ENCODE measurements at places on chromosomes 13 and 19.
A peak's percentile ranks its signal among the peaks of the same experiment; 100 is the strongest.

- DNase-seq, result peak; percentile 54
Measured at GRCh38 chr19:5805462-5806132, 730 bp downstream of the NRTN start.

GRCh38 chr13:19862481-19863313 lies 752 bp downstream of the ZMYM5 start:
- DNase-seq, result peak; percentile 34

DNA sequence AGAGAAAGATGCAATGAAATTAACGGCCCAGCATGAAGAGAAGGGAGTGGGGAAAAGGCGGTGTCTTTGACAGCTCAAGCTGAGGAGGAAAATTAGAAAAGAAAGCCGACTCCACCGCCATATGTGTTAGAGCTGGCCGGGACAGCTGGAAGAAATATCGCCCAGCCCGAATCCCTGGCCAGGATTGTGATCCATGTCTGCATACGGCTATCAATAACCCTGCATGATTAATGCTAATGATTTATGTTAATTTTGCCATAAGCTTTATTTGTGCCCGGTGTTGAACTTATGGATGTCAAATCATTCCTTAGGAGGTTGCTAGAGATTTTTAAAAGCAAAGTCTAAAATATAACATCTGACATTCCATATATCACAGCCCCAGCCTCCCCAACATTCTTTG lies 263.4 kb upstream of the ZNF507 start:
- no peak for DNase-seq

GRCh38 chr19:17242431-17243208 lies 3.1 kb downstream of the NR2F6 start:
- DNase-seq, result no peak

DNA sequence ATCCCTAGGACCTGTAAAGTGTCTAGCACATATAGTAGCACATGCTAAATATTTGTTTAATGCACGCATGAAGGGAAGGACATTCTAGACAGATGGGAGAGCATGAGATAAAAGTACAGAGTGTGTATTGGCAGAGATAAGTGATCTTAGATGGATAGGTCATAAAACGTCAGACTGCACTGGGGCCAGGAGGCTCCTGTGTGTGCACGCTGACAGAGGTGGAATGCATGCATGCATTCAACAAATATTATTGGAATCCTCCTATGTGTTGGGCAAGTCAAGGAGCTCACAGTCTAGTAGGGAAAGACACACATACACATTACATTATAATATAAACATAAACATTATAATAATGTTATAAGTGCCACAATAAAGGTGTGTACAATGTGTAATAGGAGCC lies 73.3 kb downstream of the FGF9 start:
- no peak for DNase-seq

DNA sequence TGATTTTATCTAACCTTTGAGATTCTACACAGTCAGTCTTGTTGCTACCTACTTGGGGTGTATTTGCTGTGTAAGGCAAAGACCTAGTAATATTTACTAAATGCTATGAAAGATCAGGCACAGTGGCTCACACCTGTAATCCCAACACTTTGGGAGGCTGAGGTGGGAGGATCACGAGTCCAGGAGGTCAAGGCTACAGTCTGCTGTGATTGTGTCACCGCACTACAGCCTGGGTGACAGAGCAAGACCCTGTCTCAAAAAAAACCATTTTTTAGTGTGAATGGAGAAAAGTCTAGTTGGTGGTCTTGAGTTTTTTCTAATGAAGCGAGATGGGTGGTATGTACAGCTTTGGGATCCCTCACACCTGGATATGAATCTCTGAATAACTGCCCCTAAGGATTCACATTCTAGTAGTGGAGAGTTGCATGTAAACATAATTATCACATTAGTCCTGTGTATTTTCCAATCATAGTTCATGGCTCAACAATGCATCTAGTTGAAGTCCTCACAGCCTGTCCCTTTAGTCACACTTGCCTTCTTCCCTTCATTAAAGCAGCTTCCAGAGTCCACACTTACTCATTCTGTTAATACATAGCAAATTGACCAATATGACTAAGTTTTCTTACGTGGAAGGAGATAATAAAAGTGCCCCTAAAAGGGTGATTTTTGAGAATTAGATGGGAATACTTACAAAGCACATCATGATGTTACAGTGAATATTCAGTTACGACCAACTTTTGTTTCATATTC lies 7.5 kb downstream of the RPL21 start:
- no peak for DNase-seq

DNA sequence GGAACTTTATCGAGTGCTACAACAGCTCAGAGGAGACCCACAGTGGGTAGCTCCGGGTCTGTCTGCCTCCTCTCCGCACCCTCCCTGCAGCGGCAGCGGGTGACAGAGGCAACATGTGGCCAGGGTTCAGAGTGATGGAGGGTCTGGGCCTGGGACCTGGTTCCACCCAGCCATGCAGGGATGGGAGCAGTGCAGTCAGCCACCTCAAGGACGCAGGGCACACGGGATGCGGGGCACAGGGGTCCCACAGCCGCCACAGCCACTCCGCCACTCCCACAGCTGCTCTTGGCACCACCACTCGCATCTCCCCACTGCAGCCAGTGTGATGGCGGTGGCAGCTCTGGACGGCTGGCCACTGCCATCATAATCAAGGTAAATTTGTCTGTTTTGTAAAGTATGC lies 892.9 kb downstream of the OLFM4 start:
- DNase-seq, result no peak

DNA sequence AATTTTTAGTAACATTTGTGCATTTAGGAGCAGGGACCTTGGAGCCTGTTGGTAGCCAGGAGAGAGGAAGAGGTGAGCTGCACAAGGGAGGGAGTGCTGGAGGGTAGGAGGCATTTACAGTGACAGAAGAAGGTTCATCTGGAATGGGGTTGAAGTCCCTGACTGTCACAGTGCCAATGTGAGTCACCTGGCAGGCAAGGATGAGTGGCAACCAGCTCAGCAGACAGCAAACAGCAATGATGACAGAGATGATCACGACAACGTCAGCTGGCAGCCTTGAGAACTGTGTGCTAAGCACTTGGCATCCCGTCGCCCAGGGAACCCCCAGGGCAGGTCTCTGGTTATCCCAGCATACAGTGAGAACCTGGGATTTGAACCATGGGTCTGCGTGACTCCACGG lies 2.6 kb downstream of the OR10H5 start:
- DNase-seq, result no peak

- peak; percentile 73 for DNase-seq
Measured at GRCh38 chr19:16342002-16342715, 17.5 kb downstream of the KLF2 start.

GRCh38 chr19:677201-677600 lies 1.0 kb downstream of the FSTL3 start:
- no peak for DNase-seq

DNA sequence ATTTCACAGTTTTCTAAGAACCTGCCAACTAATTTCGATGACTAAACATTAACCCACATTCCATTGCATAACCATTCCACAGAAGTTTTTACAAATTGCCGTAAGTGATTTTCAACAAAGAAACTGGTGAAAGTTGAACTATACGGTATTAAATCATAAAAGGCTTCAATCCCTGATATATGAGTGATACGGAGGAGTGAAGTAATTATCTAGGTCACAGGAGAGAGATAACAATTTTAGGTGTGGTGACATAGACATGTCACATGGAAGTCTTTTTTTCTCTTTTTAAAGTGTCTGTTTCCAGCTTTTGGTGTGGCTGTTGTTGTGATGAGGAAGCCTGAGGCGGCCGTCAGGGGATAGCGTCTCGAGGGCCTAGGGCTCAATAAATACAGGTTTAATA lies 29.4 kb downstream of the TBC1D4 start:
- no peak for DNase-seq

DNA sequence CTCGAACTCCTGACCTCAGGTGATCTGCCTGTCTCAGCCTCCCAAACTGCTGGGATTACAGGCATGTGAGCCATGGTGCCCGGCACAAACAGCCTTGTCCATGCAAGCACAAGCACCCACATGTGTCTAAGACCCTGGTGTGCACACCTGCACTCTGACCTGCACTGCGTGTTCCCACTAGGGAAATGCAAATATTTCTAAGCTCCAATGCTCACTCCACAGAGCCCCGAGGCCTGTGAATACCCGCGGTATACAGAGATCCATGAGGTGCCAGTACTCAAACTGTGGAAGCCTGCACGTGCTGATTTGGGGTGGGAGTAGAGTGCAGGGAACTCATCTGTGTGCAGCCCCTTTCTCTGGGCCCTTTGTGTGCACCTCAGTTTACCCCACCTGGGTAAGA lies 14.7 kb downstream of the GADD45B start:
- DNase-seq, result no peak

GRCh38 chr13:40776232-40776631 lies 5.2 kb upstream of the MRPS31 start:
- no peak for DNase-seq

DNA sequence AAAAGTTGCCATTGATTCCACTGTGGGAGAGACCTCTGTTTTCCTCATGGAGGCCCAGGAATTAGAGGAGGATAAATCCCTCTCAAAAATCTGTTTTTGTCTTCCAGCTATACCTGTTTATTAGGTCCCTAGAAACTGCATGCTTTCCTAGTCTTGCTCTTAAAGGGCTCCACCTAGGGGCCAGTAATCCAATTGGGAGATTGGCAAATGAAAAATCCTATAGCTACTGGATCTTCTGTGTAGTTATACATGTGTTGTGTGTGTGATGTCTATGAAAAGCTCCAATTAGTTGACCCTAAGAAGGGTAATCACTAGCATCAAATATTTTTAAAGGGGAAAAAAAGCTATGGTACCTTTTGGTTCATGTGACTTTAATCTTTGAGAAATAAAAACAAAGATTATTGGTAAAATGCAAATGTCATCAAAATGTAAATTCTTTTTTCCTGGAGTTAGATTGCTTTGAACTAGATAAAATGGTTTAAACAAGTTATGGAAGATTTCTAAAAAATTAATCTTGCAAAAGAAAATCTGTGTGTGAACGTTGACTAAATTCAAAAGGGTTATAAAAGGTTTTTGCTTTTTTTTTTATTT lies 63.4 kb upstream of the C1QTNF9B start:
- no peak for DNase-seq

DNA sequence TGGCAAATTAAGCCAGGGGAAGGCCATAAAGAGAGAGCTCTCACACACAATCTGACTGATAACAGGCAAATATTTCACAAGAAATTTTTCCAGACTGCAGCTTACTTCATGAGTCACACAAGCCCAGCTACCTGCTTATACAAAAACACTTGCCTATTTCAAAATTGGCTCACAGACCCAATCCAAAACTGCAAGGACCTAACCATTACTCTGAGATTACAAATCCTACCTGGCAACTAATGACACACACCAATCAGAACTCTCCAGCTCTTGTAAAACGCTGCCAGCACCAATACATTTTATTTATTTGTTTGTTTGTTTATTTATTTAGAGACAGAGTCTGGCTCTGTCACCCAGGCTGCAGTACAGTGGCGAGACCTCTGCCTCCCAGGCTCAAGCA lies 18.1 kb upstream of the ZFP82 start:
- no peak for DNase-seq

GRCh38 chr13:51107996-51108395 lies 3.1 kb downstream of the C13orf42 start:
- DNase-seq, result no peak

DNA sequence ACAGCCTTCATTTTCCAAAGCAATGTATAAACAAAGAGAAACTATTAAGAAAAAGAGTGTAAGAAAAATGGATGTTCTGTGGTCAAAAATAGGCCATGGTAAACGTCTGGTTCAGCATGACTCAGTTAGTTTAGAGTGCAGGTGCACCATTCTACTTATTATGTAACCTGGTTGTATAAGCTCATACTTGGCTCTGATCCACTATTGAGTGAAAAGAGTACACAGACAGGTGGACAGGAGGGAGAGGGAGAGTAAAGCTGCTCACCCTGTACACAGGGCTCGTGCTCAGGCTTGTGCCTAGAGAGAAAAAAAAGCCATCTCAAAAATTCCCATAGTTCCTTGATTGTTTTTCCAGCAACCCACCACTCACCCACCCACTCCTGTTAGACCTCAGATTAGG lies 85.8 kb upstream of the ZNF91 start:
- no peak for DNase-seq

DNA sequence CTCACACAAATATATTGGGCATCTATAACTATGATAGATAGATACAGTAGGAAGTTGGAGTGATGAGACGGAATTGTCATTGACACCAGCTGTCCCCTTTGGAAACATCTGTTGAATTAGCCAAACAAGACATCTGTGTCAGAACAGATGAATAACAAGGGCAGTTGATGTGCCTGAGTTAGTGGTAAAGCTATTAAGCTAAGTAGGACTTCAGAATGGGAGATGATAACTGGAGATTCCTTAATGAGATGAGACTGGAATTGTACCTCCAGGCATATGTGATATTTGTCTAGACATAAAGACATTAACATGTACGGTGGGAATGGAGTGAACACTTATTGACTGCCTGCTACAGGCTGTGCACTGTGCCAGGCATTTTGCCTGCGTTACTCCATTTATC lies 78.7 kb downstream of the MBNL2 start:
- no peak for DNase-seq

- DNase-seq, result no peak
Measured at GRCh38 chr19:7930765-7931164, 4.8 kb upstream of the CTXN1 start.

DNA sequence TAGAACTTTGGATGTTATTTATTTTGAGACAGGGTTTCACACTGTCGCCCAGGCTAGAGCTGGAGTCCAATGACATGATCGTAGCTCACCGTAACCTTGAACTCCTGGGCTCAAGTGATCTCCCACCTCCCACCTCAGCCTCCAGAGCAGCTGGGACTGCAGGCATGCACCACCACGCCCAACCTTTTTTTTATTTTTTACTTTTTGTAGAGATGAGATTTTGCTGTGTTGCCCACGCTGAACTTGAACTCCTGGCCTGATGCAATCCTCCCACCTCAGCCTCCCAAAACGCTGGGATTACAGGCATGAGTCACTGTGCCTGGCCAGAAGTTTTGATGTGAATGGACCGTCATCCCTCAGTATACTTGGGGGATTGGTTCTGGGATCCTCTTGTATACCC lies 13.7 kb downstream of the ANKRD27 start:
- DNase-seq, result no peak

DNA sequence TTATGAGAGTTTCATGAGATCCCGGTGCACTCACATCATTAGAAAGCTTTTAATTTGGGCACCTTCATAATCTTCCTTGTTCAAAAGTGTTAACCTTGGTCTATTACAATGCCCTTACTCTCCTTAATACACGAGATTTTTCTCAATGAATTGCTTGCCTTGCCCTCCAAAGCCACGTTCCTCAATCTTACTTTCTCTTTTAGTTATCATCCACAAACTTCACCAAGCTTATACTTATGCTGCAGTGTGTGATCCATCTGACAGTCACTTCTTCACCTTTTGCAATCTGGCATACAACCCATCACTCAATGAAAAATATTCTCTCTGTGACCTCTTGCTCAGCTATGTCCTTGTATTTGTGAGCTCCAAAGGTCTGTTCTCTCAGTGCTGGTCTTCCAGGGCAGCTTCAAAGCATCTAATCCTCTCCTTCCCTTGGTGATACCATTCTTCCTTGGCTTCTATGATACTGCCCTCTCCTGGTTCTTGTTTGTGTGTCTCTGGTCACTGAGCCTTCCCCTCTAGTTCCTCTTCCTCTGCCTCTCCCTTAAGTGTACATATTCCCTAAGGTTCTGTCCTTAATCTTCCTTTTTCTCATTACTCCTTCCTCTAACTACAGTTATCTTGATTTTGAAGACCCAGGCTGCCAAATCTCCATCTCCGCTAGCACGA lies 202.2 kb upstream of the STARD13 start:
- no peak for DNase-seq

All from hindlimb muscle (tissue), 1 donor.